ENCODE measurements at places on chromosomes 5 and 9.

DNA sequence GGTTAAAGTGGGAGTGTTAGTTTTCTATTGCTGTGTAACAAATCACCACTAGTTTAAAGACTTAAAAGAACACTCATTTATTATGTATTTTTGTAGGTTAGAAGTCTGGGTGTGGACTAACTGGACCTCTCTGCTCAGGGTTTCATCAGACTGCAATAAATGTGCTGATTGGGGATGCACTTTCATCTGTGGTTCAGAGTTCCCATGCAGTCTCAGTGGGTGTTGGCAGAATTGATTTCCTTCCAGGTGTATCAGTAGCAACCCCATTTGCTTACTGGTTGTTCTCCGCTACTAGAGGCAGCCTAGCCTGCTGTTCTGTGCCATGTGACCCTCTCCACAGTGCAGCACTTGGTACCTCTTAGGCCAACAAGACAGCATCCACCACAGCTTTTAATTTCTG lies 2200.5 kb downstream of the MAT2B start:
- no peak for DNase-seq

- DNase-seq, result no peak
Measured at GRCh38 chr5:170619869-170620268, 116.0 kb downstream of the KCNIP1 start.

GRCh38 chr5:59503220-59503619 lies 390.3 kb downstream of the PDE4D start:
- DNase-seq, result no peak

DNA sequence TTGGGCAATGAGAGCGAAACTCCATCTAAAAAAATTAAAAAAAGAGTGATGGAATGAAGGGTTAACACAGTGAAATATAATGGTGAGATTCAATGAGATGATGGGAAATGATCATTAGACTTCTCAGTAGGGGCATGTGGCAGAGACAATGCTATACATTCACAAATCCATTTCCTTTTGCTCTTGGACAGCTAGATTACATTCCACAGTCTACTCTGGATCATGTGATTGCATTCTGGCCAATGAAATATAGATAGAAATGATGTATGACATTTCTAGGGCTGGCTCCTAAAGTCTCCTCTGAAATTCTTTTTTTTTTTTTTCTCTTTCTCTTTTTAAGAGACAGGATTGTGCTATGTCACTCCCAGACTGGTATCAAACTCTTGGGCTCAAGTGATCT lies 3.8 kb upstream of the GALT start:
- DNase-seq, result no peak

GRCh38 chr5:135020111-135020895 lies 13.7 kb downstream of the PITX1 start:
- no peak for DNase-seq

GRCh38 chr5:172505845-172506244 lies 51.5 kb upstream of the SH3PXD2B start:
- DNase-seq, result no peak

GRCh38 chr5:59746241-59746765 lies 147.2 kb downstream of the PDE4D start:
- no peak for DNase-seq

GRCh38 chr9:21454149-21454548 lies 13.9 kb downstream of the IFNA1 start:
- DNase-seq, result no peak

DNA sequence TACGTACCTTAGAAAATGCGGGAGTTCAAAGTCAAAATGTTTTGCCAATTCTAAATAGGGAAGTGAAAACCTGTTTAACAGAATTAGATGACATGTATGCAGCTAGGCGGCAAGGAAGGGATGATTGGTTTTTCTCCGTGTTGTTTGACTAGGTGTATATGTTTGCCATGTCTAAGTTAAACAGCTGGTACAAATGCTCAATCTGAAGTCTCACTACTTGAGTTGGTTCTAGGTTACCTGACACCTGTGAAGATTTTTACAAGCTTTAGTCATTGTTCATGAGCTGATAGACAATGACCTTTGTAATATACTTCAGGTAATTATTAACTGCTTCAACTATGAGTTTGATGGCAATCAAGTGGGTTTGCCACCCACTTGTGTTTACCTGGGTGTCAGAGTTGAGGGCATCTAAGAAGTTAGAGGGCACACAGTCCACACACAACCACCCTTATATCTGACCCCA lies 74.3 kb downstream of the SLC44A1 start:
- no peak for DNase-seq

- DNase-seq, result no peak
Measured at GRCh38 chr5:116495786-116496357, 78.8 kb downstream of the SEMA6A start.

- no peak for DNase-seq
Measured at GRCh38 chr5:38295751-38296150, 37.4 kb downstream of the EGFLAM start.

DNA sequence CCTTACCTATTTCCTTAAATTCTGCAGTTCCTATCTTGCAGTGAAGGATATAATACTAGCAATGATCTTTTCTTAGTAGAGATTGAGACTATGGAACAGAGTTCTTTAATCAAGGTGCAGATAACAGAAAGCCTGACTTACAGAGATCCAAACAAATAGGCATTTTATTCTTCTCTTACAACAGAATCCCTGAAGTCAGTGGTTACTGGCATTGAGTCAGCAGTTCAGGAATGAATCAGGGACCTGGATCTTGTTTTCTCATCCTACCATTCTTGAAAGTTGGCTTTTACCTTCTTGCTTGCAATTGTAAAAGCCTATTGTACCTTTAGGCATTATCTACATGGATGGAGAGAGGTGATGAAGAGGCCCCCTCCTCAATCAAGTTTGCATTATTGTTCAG lies 47.5 kb upstream of the TLE4 start:
- no peak for DNase-seq

GRCh38 chr5:145667742-145668141 lies 167.4 kb downstream of the PRELID2 start:
- no peak for DNase-seq

DNA sequence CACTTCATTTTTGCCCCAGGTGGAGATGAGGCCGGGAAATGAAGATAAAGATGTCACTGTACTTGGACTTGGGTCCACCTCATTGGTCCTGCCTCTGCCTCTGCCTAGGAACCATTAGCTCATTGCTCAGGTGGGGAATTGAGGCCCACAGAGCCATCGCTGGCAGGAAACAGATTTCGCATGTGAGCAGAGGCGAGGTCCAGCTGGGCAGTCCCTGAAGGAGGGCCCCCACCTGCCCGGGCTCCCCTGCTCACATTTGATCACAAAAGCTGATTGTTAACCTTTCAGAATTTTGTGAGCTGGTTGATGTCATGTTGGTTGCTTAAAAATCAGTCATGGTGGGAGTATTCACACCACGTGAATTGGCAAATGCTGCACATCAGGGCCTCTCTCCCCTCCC lies 273.8 kb upstream of the MVB12B start:
- no peak for DNase-seq

GRCh38 chr5:57770039-57770438 lies 287.4 kb upstream of the ACTBL2 start:
- no peak for DNase-seq

DNA sequence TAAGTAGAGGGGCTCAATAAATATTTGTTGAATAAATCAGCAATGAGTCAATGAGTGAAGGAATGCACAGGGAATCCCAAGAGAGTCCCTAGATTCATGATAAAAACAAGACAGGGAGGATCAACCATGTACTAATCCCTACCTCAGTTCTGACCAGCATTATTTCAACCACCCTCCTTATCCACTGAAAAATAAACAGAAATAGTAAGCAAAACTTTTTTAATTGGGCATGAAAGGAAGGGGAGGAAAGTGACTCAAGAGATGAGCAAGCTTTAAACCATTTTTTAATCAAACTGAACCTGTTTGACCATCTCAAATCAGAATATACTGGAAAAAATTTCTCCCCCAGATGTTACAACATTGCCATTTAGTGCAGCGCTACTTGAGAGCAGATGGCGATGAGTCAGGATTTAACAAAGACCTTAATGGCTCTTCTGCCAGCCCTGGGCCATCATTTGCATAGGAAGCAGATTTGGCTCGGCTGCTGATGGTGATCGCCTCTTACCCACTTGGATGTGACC lies 194.8 kb upstream of the SLC30A5 start:
- DNase-seq, result no peak

DNA sequence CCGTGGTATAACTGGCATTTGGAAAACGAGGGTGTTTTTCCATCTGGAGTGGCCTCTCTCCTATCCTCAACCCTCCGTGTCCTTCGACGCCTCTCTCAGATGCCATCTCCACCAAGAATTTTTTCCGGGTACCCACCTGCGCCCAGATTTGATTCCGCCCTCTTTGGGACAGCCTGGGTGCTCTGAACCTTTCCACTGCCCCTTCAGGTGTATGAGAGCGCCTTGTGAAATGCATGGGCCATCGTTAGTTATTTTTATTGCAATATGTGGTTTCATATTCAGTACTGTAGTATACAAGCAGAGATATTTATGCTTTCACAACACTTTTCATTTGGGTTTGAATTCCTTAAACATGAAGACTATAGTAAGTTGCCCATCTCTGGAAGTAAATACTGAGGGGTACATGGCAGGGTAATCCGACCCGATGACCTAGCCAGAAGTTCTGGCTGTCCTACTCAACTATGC lies 78.2 kb upstream of the IFNE start:
- no peak for DNase-seq

DNA sequence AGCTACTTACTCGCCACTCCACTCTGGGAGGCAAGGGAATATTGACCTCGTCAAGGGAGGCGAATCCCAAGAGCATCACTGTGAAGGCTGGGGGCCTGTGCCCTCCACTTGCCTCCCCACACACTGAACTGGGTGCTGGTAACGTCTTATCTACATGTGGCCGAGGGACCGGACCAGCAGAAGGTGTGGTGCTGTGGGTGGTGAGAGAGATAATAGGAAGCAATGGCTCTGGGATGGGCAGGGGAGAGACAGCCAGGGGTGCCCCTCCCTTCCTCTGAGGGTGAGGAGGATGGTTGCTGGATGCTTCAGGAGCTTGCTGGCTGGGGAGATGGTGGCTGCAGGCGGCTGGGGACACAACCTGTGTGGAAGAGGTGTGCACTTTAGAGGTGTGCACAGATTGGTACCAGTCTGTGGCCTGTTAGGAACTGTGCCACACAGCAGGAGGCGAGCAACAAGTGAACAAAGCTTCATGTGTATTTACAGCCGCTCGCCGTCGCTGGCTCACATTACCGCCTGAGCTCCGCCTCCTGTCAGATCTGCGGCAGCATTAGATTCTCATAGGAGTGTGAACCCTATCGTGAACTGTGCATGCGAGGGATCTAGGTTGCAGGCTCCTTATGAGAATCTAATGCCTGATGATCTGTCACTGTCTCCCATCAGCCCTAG lies 100.3 kb downstream of the ENTREP1 start:
- DNase-seq, result no peak

GRCh38 chr9:114384836-114385396 lies 2.9 kb downstream of the AKNA start:
- no peak for DNase-seq

DNA sequence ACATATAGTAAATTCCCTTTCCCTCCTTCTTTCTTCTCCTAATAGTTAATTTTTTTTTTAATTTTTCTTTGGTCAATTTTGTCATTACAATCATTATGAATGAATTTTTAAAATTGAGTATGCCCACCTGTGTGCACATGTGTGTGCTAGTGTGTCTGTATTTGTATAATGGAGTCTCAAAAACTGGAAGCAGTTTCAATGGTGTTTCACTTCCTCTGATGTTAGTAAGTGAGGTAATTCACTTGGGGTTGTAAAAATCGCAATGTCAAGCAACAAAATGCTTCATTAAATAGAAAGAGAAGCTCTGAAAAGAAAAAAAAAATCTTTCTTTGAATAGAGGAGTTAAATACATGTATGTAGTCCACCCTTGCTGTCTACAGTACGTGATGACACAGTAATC lies 1467.6 kb upstream of the NUDT12 start:
- no peak for DNase-seq

DNA sequence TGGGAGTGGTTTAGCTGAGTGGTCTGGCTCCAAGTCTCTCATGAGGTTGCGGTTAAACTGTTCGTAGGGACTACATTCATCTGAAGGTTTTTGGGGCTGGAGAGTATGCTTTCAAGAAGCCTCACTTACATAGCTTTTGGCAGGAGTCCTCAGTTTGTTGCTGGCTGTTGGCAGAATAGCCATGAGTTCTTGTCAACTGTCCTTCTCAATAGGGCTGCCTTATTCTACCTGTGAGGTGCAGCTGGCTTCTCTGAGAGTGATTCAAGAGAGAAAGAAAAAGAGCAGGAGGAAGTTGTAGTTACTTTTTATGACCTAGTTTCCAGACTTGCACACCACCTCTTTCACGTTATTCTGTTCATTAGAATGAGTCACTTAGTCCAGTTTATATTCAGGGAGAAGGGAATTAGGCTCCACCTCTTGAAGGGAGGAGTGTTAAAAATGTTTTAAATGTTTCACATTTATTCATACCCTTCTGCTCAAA lies 33.2 kb downstream of the YTHDC2 start:
- no peak for DNase-seq

DNA sequence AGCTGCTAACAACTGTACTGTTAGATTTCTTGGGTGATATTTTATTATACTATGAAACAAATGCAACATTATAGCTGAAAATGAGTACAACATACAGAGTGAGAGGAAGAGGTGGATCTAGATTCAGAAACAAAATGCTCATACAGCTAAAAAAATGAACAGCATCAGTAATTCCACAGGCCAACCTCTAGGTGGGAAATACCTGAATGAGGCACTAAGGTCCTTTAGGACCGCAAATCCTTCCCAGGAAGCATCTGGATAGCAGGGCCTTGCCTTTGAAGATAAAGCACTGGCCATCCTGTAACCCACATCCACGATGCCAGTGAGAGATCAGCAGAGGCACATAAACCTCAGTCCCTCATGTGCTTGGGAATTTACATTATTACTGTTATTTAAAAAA lies 310.8 kb downstream of the YTHDC2 start:
- no peak for DNase-seq

- no peak for DNase-seq
Measured at GRCh38 chr5:163633926-163634460, 128.6 kb downstream of the MAT2B start.

- DNase-seq, result no peak
Measured at GRCh38 chr9:71781391-71781790, 13.1 kb upstream of the CEMIP2 start.

- no peak for DNase-seq
Measured at GRCh38 chr5:164336906-164337305, 831.5 kb downstream of the MAT2B start.

- no peak for DNase-seq
Measured at GRCh38 chr5:107646418-107646817, 24.3 kb downstream of the EFNA5 start.

DNA sequence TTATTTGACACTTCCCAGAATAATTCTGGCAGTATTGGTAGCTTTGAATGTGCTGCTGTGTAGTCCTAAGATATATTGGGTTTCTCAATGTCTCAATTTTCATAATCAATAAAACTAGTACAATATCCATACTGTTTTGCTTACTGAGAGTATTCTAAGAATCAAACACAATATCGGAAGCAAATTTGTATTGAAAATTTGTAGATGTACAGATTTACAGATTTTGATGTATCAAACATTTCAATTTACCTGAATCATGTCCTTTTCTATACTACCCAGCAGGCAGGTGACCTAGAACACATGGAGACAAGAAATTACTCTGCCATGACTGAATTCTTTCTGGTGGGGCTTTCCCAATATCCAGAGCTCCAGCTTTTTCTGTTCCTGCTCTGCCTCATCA lies at the start of gene OR13D1:
TSS of gene OR13D1 (plus strand) at position 301 of the 400 bp plus-strand sequence. CDS start at position 301, 0 bp downstream.
- DNase-seq, result no peak

GRCh38 chr9:134473141-134474054 lies 147.1 kb downstream of the RXRA start:
- DNase-seq, result no peak

GRCh38 chr9:91948597-91949391 lies 1.2 kb downstream of the ROR2 start:
- DNase-seq, result peak; percentile 69

- no peak for DNase-seq
Measured at GRCh38 chr9:134986957-134987356, 69.2 kb upstream of the FCN1 start.

GRCh38 chr5:75320371-75320770 lies 16.6 kb upstream of the HMGCR start:
- no peak for DNase-seq

All from neuronal stem cell (in vitro differentiated cells).